ENCODE measurements at places on chromosomes 3 and 15.

DNA sequence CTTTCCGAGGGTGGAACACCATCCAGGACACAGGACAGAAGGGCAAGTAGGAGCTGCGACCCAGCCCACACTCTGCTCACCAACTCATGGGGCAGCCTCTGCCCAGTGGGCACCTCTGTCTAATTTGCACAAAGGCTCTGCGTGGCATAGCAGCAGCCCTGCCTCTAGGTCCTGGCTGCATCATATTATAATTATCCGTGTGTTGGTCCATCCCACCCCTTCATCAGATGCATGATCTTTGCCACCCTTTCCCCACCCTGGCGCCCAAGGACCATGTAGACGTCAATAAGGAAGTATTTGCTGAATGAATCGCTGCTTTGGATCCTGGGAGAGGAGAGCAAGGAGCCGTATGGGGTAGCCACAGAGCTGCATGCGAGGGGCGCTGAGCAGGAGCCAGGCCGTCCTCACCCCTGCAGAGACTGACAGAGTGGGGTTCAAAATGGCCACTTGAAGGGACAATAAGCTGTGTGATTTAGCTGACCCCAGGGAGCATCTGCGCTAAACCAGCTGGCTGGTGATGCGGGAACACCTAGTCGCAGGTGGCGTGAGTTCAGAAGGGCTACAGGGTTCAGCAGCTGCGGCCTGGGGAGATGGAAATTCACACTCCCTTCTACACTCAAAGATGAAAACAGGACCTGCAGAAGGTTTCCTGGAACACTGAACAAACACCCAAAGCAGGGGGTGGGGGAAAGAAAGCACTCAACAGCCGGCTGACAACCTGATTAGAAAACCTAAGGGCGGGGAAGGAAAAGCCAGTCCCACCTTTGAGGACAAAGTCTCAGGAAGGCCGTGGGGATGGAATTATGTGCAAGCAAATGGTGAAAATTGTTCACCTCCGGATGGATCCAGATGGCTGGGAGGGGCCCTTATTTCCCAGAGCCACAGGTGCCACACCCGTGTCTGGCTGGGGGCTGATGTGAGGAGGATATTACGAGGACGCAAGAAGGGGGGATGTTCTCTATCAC, 6.4 kb downstream of the MGLL start:
- no peak for DNase-seq

GRCh38 chr15:68553994-68554720, 24.6 kb upstream of the CORO2B start:
- peak; percentile 27 for DNase-seq

DNA sequence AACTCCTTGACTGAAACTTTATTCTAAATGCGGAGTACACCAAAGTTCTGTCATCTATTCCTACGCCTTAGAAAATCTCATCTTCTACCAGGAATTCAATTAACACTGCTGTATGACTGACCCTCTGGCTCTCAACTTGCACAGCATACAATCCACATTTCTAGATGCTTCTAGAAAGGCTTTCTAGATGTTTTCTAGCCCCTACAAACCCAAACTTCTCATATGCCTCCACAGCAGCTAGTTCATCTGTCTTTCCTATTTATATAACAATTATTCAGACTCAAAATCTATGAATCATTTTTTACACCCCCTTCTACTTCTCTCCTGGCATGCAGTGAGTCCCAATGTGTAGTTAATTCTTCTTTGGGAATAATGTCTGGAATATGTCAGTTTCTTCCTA, 13.2 kb downstream of the INO80 start:
- DNase-seq: no peak

GRCh38 chr3:169337500-169338078, 325.9 kb downstream of the MECOM start:
- DNase-seq: no peak

DNA sequence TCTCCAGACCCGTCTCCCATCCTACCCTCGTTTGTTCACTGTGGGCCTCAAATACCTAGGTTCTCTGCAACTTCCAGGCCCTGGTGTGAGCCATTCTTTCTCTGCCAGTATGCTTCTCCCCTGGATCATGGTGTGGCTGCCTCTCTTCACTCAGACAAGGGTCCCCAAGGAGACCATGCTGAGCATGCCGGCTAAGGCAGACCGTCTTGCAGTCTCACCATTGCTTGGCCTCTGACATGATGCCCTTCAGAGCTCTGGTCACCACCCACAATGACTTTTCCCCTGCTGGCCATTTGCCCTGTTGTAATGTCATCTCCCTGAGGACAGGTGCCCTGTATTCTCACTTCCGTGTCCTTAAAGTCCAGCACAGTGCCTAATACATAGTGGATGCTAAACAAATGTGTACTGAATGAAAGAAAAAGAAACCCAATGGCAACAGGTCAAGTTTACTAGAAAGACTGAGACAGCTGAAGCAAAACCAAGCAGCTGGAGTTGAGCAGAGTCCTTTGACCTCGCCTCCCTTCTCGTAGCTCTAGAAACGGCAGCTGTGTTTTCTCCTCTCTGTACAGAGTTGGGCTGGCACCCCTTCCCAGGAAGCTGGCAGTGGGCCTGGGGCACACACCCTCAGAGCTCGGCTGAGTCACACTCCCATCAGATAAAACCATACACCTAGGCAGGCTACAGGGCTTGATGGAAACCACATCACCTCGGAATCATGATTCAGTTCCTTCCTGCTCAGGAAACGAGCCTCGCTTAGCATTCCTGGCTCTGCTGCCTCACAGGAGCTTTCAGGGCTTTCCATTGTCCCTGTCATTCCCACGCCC, 8.6 kb downstream of the TLR9 start:
- no peak for DNase-seq

DNA sequence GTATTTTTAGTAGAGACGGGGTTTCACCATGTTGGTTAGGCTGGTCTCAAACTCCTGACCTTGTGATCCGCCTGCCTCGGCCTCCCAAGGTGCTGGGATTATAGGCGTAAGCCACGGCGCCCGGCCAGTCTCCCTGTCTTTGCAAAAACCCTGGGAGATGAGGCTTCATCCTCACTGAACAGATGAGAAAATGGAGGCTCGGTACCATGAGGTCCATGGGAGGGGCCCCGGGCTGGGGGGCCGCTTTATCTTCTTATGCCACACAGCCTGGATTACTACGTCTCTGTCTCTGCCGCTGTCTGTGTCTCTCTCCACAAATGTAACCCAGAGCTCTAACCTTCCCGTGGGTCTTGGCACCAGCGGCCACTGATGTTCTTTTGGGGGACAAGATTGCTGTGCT, 39.1 kb downstream of the ABTB1 start:
- DNase-seq: no peak

Measured in AML-193 (cell line).